NCI-H460 (cell line): ENCODE measurements at places on chromosomes 3 and 15.

DNA sequence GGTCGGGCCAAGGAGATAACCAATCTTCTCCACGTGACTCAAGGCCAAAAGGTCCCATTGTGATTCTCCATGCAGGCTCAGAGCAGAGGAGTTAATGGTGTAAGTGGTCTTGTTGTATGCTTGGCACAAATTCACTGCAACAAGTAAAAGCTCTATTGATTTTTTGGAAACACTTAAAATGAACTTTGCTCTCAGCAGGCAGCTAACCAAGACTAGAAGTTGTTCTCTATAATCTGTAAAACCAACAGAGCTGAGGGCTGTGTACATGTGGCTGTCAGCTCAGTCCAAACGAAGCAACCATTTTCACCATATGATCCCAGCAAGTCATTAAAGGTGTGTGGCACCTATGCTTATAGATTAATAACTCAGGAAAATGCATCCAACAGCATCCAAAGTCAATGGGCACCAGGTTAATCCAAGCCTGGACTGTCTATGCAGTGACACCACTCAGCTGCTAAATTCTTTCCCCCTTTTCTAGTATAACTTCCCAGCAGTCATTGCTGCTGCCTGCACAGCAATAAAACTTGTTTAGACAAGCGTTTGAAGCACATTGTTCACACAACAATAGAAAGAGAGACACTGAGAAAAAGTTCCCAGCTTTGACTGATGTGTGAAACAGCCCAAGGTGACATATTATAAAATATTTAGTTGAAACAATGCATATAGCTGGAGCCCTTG lies 603.8 kb upstream of the ADAMTS9 start:
- no peak for DNase-seq

GRCh38 chr3:141240286-141240685 lies 8.7 kb downstream of the PXYLP1 start:
- no peak for DNase-seq

- DNase-seq, result no peak
Measured at GRCh38 chr3:126538966-126539365, 15.0 kb downstream of the CHST13 start.

DNA sequence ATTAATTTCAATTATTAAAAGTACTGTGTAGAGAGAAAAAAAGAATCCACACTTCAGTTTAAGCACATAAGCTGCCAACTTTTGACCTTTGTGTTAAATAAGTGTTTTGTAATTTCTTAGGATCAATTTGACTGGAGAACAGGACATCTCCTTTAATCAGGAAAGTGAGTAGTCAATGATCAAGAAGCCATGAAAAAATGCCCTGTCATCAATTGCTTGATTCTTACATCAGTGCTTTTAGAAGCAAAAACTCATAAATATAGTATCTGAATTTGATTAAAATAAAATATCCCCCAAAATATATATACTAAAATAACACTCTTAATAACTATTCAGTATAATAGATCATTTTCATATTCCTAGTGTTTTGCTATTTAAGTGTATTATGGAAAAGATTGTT lies 409.0 kb downstream of the TAFA4 start:
- no peak for DNase-seq

- no peak for DNase-seq
Measured at GRCh38 chr3:13070391-13071070, 2.7 kb downstream of the IQSEC1 start.

DNA sequence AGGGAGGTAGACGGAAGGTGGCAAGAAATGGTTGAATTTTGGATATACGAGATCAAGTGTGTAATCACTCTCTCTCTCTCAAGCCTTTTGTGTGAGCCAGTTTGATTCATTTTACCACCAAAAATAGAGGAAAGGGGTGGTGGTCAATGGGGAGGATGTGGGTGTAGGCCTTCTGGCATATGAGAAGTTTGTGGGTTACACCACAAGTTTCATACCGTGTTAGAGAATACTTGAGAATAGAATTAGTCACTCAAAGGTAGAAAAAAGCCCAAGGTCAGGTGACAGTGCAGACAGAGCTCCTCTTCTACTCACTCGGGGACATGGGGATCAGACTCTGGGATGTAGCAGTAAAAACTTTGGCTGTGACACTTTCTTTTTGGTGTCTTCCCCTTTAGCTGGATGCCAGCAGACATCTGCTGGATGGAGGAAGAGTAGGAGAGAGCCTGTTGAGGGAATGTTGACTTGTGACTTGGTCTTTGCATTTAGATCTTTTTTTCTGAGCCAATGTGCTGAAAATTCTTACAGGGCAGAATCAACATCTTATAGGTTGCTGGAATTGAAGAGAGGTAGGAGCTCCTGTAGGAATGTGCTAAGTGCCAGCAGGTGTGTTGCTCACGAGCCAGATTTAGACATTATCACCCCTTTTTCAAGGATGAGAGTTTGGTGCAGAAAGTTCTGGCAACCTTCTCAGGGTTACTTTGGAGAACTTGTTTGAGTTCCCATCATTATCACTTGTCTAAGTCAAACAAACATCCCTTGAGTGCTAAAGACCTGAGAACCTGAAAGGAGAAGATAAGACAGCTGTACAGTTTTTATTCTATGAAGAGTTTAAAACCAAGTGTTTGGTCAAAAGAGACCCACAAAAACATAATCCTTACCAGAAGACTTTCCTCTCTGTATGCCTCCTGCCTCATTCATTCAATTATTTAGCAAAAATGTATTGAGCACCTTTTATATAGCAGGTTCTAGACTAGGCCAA lies 43.9 kb upstream of the RYK start:
- DNase-seq, result no peak

- DNase-seq, result no peak
Measured at GRCh38 chr15:80608688-80609087, 86.4 kb upstream of the ABHD17C start.

DNA sequence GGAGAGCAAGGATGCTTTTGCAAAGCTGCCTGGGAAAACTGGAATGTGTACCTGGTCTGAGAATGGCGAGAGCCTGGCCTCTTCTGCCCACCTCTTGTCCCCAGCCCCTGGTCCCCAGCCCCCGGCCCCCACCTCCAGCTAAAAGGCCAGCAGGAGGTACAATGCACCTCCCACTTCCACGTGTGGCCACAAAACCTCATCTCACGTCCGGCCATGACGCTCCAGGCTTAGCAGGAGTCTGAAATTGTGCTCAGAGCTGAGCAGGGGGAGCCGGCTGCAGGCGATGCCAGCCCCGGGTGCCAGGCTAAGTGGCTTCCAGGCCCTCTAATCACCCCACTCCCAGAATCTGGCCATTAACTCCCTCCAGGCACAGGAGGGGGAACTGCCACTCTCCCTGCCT lies 83.1 kb upstream of the PRR20G start:
- DNase-seq, result no peak

GRCh38 chr3:70256566-70256965 lies 55.9 kb downstream of the MDFIC2 start:
- no peak for DNase-seq

DNA sequence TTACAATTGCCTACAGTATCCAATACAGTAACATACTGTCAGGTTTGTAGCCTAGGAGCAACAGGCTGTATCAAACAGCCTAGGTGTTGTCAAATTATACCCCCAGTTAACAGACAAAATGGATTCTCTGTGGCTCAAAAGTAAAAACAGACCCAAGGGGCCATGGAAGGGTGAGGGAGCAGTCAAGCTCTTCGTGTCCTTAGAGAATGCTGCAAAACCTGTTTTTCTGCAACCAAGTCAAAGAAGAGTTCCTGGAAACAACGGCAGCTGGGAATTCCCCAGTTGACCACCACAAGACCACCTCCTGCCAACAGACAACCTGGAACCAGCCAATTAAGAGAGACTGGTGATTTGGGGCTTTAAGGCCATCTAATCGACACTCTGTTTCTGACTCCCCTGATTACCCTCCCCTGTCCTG lies 11.1 kb upstream of the THUMPD3 start:
- DNase-seq, result no peak

DNA sequence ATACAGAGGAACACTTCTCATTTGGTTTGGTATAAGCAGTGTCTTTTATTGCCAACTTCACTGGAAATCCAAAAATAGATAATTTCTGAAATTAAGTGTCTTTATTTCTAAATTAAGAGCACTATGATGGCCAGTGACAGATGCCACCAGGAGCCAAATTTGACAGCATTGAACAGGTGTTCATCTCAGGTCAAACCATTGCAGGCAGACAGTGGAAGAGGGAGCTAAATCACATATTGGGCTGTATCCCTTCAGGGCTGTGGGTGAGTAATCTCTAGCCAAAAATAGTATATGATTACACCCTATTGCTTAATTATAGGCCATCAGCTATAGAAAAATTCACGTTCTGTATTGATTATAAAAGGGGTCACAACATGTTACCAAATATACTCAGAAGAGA lies 457.7 kb downstream of the NAALADL2 start:
- DNase-seq, result no peak

GRCh38 chr15:22887157-22887951 lies 48.9 kb downstream of the NIPA2 start:
- no peak for DNase-seq

- DNase-seq, result peak; percentile 35
Measured at GRCh38 chr3:8987645-8988383, 24.5 kb upstream of the RAD18 start.

DNA sequence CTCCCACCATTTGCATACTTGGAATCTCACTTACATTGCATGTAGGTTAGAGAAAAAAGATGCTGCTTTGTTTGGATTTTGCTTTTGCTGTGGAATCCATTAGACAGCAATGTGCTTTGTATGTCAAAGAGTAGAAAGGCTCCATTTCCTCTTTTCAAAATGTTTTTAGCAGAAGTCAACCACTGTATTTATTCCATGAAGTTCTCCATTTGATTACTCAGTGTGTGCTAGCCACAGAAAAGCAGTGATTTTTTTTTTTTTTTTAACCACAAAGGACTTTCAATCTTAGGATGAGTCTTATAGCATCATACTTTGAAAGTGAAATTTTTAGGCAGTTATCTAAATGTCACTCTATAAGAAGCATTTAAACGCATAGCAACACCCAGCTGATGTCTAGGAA lies 285.0 kb upstream of the ADAMTS9 start:
- no peak for DNase-seq

GRCh38 chr3:17500618-17501017 lies 241.8 kb downstream of the TBC1D5 start:
- DNase-seq, result no peak

DNA sequence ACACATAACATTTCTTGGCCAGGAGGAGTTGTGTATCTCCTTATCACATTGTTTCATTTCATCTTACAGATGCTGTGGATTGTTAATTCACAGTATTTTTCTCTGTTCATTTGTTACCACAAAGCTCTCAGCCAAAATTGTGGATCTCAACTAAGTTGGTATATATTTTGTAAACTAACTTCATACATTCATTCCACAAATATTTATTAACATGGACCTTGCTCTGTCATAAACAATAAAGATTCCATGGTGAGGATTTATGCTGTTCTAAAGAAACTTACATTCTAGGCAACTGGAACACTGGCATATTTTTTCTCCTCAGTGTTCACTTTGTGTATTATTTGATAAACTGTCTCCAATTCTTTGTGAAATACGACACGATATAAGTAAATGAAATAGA lies 268.8 kb downstream of the CNTN3 start:
- DNase-seq, result no peak

DNA sequence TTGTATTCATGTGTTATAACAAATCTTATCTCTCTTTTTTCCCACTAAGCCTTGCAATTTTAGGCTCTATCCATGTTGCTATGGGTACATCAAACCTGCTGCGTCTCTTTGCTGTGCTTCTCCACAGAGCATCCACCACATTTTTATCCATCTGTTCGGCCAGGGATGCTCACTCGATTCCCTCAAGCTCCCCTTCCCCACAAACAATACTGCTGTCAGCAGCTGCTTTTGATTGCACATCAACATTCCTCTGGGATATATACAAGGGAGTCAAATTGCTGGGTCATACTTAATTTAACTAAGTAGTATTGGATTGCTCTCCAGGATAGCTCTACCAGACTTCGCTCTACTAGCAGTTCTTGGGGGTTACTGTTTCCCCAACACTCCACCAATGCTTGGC lies 36.8 kb downstream of the TMEM108 start:
- no peak for DNase-seq

GRCh38 chr3:46112296-46112695 lies 85.0 kb upstream of the XCR1 start:
- no peak for DNase-seq

GRCh38 chr3:71725271-71725991 lies at the start of gene EIF4E3:
TSS of gene EIF4E3 (minus strand) at chr3:71725402. CDS start at chr3:71725367, 35 bp downstream.
- peak; percentile 24 for DNase-seq

GRCh38 chr3:71089271-71089847 lies 494.2 kb downstream of the FOXP1 start:
- no peak for DNase-seq

DNA sequence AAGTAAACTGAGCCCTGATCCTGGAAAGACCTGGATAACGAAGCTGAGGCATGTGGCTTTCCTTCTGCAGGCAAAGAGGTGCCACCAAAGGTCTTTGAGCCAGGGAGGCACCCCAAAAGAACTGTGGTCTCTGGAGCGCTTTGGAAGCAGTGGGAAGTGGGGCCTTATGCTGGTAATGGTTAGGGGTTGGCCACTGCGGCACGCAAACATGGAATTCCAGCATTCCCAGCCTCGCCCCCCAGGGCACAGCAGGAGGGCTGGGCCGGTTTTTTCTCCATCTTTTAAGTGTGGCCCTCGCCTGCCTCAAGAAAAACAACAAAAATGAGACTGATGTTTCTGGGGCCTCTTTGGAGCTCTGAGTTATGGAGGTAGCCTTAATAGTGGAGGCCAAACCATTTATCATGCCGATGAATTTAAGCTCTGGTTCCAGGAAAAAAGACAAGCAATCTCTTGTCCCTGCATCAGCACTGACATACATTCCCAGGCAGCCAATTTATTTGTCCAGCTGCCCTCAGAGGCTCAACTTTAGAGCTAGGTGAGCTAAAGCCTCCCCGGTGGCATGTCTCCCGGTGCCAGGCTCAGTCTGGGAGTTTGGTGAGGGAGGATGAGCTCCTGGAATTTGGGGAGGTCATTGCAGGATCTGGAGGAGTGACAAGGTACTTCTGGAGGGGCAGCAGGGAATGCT lies 109.0 kb downstream of the TLE3 start:
- no peak for DNase-seq

GRCh38 chr3:41259449-41260062 lies 60.3 kb downstream of the CTNNB1 start:
- DNase-seq, result no peak

DNA sequence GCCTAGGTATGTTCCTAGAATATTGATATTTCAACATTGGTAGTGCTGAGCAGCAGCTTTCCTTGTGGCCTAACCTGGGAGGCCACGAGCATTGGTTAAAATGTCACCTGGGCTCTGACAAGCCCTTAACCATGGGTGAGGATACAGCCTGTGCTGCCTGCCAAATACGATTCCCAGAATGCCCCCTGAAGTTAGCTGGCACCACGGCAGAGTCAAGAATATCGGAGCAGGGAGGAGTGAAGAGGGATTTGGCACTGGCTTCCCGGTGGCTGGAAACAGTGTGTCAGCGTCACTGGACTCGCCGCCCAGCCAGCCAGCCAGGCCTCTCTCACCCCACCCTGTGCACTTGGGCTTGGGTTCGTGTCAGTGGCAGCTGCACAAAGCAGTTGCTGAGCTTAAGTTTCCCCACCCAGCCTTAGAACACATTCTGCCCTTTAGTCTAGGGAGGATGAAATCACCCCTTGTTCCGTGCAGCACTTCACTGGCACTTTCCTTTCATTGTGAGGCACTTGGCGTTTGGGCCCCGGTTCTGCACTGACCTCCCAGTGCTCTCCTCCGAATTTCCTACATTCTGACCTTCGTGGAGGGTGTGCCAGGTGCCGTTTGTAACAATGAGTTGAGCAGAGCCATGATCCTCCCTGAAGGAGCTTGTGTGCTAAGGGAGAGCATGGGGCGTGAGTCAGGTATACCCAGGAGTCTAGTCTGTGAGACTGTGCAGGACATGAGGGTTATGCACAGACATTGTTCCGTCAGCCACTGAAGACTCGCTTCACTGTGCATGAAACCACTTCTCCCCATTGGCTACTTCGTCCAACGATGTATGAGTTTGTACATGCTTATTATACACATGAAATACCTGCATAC lies 152.8 kb upstream of the BHLHE40 start:
- peak; percentile 50 for DNase-seq
